Neural crest cell (in vitro differentiated cells): ENCODE measurements at places on chromosomes 5 and 9. TPM values are rescaled to one million over a fixed set of nuclear protein-coding genes. Genes with fewer than 3 reads are reported as not detected.

DNA sequence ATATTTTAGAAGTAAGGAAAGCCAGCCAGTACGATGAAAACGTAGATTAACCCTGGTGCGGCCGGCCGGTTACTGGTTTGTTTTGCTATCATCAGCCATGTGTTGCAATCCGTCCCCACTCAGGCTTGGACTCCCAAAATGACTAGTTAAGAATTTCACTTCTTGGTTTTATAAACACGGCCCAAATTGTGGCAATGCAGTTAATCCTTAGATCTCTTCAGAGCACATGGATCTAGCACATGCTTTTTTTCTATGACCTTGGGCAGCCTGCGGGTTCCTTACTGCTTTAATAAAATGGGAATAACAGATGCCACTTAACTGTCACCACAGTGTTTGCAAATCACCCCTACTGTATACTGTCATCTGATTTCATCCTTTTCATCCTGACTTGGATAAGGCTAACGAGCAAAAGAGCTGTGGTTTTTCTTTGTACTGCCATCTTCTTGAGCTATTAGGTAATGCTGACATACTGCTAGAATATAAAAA, 1.5 kb downstream of the NDFIP1 start:
- no peak for DNase-seq

DNA sequence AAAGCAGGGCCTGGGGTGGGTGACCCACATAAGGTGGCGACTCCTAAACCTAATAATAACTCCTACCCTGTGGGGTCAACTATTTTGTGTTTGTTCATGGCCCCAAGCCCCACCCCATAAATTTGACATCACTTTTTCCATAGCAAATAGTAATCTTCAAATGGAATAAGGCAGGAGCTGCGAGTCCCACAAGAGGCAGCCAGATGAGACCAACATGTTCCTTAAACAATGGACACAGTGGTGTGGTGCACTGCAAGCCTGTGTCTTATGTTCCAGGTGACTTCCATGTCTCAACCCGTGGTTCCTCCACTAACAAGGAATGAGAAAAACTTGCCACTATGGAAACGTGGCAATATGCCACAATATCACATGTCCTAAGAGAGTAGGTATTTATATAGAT, 20.6 kb downstream of the TMEM174 start:
- DNase-seq = no peak

- DNase-seq = no peak
These were observed 4.4 kb downstream of the TGFBI start for GRCh38 chr5:136033234-136033633.

GRCh38 chr9:125434986-125435775, 173.6 kb downstream of the GAPVD1 start:
- DNase-seq = no peak

- no peak for DNase-seq
These were observed 205.2 kb downstream of the CAAP1 start for GRCh38 chr9:26687421-26687820.

- DNase-seq = no peak
These were observed 33.7 kb downstream of the PAM start for GRCh38 chr5:102788788-102789187.

DNA sequence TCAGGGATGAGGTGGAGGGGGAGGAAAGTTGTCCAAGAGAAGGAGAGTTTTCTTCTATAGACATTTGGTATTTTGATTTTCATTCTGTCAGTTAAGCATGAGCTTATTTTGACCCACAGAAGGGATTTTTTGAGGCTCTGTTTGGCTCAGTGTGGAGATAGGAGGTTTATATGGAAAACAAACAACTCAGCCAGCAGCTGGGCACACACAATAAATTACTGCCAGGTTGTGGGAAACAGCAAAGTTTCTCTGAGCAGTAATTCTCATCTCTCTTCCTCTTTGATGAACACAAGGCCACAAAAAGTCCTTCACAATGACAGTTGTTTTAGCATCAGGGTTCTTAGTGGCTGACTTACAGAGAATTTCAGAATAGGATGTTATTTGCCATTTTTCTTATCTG, 486.1 kb downstream of the KDM4C start:
- no peak for DNase-seq

GRCh38 chr5:139361835-139362429, 20.3 kb downstream of the PAIP2 start:
- DNase-seq = no peak

DNA sequence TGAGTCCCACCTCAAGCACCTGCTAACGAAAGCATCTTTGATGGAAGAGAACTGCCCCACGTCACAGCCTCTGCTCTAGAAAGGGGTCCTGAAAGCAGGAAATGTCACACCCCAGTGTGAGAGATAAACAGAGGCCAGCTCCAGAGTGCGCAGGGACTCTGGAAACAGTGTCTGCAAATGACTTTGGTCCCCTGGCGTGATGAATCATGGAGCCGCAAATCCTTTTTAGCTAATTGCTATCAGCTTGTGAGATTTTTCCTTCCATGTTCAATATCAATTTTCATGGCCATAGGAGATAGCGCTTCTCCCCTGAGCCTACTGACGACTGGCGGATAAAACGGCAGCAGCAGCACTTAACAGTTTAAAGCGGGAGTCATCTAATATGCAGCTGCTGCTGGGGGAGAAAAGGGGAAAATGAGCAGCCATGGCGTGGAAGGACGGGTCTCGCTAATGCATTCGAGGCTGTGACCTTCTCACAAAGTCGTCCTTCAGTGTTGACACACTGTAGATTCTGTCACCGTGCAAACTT, 209.6 kb upstream of the IRX1 start:
- no peak for DNase-seq

- no peak for DNase-seq
These were observed 252.3 kb upstream of the SLC24A2 start for GRCh38 chr9:20040991-20041696.

GRCh38 chr9:38720083-38720745, at the start of gene FAM240B:
FAM240B (minus strand) TSS chr9:38720133; CDS start chr9:38703999, 16,134 bp downstream.
- no peak for DNase-seq

DNA sequence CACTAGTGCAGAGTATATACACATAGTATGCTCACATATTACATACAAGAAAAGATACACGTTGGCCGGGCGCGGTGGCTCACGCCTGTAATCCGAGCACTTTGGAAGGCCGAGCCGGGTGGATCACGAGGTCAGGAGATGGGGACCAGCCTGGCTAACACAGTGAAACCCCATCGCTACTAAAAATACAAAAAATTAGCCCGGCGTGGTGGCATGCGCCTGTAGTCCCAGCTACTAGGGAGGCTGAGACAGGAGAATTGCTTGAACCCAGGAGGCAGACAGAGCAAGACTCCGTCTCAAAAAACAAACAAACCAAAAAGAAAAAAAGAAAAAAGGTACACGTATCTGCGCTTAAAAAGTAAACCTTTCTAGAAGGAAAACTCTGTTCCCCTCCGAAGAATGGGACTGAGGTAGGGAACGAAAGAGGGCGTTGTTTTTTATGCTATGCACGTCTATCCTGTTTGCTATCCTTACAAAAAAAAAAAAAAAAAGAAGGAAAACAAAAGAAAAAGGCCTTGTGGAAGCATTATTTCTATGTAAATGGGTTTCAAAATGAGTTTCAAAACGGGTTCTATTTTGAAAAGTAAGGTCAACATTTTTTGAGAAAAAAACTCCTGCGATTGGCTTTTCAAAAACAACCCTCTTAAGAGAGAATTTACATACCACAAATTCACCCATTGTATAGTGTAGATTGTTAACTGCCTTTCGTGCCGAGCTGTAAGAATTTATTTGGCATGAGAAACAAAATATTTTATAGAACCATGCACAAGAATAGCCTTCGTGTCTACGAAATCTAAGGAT, 1.2 kb downstream of the AK3 start:
- DNase-seq = peak; percentile 5

GRCh38 chr9:68505681-68506409, 34.8 kb downstream of the TMEM252 start:
- no peak for DNase-seq

DNA sequence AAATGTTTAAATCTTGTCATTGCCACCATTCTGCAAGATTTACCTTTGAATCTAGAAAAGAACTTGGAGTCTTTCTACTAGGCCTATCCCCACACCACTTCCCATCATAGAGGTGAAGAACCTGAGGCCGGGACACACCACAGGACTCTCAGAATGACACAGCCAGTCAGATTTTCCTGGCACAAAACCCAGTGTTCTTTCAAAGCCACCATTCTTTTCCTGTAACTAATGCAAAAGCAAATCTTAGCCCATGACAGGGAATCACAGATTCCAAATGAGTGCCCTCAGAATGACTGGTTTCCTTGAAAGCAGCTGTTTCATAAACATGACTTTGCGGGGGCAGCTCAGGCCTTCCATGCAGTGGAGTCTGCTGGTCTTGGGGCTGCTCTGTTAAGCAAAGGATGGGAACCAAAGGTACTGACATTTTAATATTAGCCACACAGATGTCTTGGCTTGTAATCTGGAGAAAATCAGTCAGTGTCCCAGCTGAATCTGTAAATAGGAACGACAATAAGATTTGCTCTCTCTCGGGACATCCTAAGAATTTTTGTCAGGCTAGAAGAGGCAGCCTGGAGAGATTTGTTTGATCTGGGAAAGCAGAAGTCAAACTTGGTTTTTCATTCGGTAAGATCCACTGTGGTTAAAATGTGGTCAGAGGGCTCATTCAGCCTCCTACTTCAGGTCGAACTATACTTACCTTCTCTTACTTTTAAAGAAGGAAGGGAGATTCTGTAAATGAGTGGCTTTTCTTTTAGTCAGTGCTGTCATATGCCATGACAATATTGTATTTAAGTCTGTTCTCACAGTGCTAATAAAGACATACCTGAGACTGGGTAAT, 115.1 kb downstream of the PALM2AKAP2 start:
- no peak for DNase-seq

GRCh38 chr5:88732862-88733261, 150.1 kb downstream of the MEF2C start:
- DNase-seq = no peak

- no peak for DNase-seq
These were observed 8.7 kb upstream of the ERAP1 start for GRCh38 chr5:96816411-96816939.

DNA sequence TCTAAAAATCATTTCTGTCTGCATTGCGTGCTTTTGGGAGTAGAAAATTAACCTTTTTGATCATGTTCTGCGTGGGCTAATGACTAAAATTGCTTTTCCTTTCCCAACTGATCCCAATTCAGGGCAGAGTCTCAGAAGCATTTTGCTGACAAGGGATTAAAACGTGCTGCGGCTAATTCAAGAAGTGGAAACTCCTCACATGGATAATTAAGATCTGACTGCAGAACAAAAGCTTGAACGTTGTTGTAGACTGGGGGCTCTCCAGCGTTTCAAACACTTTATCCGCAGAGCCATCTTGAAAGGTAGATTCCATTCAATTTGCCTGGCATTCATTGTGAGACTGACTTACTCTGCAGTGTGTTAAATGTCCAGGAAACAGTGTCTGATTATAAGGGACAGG, 485.3 kb upstream of the DMAC1 start:
- DNase-seq = no peak

- no peak for DNase-seq
These were observed 32.5 kb downstream of the RASA1 start for GRCh38 chr5:87300176-87300575.

- DNase-seq = no peak
These were observed 37.6 kb downstream of the PAM start for GRCh38 chr5:102792705-102793104.

DNA sequence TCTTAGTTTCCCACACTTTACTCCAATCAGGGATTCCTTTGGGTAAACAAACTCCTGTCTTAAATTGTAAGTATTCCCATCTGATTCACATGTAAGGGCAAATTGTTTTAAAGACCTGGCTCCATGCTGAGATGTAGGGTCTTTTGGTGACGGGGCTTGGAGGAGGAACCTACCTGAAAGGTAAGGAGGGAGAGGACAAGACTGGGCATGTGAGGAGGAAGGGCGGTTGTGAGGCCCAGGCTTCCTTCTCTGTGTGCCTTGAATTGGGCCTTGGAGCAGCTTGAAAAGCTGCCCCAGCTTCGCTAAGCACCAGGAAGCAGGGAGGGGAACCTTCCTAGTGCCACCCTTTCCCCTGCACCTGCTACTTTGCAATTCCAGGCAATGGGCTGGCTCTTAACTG, 86.8 kb downstream of the C9orf152 start:
- DNase-seq = no peak

DNA sequence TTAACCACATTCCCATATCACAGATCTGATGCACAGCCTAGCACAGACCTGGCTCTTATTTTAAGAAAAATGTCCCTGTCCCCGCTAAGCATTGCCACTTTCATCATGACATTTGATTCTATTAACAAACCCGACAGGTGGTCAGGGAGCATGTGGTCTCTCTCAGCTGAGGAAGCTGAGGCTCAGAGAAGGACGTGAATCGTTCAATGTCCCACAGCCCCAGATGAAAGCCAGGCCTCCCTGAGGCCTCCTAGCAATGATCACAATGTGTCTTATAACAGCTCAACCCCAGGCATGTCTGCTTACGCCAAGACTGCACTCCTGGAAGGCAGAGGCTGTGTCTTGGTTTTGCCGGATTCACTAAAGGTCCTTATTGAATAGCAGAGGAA, 10.4 kb upstream of the CRB2 start:
- DNase-seq = no peak

DNA sequence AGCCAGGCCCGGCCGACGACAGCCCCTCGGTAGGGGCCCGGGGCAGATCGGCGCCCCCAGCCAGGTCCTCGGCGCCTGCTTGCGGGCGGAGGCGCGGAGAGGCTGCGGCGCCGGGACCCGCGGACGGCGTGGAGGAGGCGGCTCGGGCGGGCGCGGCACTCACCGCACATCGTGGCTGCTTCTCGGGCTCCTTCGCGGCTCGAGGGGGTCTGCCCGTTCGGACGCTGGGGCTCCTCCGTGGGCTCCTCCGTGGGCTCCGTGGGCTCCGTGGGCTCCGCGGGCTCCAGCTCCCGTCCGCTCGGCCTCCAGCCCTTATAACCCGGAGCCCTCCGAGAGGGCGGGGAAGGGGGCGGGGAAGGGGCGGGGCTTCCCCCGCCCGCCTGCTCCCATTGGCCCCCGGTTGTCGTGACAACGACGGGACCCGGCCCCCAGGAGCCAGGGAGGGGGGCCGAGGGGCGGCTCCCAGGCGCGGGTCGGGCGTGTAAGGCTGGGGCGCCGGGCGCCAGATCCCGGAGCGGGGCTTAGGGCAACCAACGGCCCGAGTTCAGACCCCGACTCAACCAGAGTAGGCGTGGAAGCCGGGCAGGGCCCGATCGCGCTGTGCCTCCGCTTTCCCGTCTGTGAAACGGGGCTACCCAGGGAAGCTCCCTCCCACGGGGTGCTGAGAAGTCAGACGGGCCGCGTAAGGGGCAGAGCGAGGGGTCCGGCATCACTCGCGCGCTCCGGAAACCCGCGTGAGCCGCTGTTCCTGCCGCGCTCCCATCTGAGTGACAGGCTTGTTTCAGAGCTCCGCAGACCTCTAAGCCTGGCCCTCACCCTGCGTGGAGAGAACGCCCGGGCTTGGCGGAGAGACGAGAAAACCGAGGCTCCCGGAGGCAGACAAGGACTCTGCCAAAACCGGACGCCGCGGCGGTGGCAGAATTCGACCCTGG, at the start of gene GFPT2:
TSS of gene GFPT2 (minus strand) at position 289 of the 932 bp plus-strand sequence. CDS start at position 170, 119 bp downstream.
- peak; percentile 62 for DNase-seq

The OR13C9 gene
- not detected in 2 replicates for total RNA-seq

The PPP3R2 gene
- not detected in 2 replicates for total RNA-seq

The RASGRF2 gene
- 0.14 and 0.19 TPM in 2 replicates for total RNA-seq

The ZDHHC12 gene
- total RNA-seq = 15.1 and 15.7 TPM in 2 replicates

The VAV2 gene
- 40.6 and 47.0 TPM in 2 replicates for total RNA-seq
